ENCODE measurements at places on chromosomes 4 and X. TPM values are rescaled to one million over a fixed set of nuclear protein-coding genes. Genes with fewer than 3 reads are reported as not detected.

Gene TMSB15A
- total RNA-seq, result 84.1 TPM

Gene SLC26A1
- total RNA-seq, result not detected

Gene TCP11X2
- 0.32 TPM for total RNA-seq

Gene PHEX
- total RNA-seq, result 0.15 TPM

Gene CT45A1
- total RNA-seq, result not detected

Gene P2RY10
- not detected for total RNA-seq

DNA sequence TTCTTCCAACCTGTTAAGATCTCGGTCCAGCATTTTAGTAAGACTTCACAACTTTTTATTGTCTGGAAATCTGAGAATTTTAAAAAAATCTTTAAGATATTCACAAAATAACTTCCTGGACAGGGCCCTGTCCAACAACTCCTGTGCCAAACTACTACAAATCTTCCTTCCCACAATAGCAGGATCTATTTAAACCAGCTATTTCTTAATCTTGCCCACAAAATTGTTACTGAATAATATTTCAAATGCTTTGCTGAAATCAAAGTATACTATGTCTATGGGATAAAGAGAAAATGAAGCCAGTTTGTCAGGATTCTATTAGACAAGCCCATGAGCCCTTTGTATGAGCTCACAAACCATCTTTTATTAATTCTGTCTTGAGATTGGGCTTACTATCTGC is 104.1 kb upstream of the DDIT4L start:
- H3K27me3 ChIP-seq, result no peaks in the 10 kb centered on the region
- H3K4me1 ChIP-seq, result no peaks in the 10 kb centered on the region
- no peaks in the 10 kb centered on the region for H3K36me3 ChIP-seq
- H3K27ac ChIP-seq, result no peak overlapping the region

GRCh38 chr4:88822034-88822789 is 124.6 kb upstream of the NAP1L5 start:
- H3K4me1 ChIP-seq, result peaks cover 7% of the 10 kb centered on the region
- H3K36me3 ChIP-seq, result no peaks in the 10 kb centered on the region
- DNase-seq, result no peak
- H3K27ac ChIP-seq, result no peak overlapping the region
- H3K27me3 ChIP-seq, result no peaks in the 10 kb centered on the region

DNA sequence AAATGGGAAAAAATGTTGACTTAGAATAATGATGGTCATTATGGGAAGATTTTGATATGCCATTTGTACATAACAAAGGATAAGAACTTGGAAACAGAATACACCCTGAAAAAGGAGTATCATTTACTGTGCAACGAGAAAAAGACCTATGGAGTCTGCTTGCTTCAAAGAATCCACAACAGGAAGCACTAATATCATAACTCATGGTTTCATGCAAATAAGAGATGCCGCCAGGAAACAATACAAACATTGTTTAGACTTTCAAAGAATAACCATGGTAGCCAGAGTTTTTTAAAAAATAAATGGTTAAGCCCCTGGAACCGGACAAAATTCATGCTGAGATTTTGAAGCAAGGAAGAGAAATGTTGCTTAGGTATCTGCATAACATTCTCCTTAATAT is 139.9 kb upstream of the ETNPPL start:
- H3K27ac ChIP-seq, result no peak overlapping the region
- no peak overlapping the region for H3K4me3 ChIP-seq
- H3K36me3 ChIP-seq, result no peaks in the 10 kb centered on the region

GRCh38 chr4:154119317-154119716 is 330.4 kb upstream of the SFRP2 start:
- H3K4me1 ChIP-seq, result no peaks in the 10 kb centered on the region
- H3K4me3 ChIP-seq, result no peak overlapping the region
- no peaks in the 10 kb centered on the region for H3K27me3 ChIP-seq

DNA sequence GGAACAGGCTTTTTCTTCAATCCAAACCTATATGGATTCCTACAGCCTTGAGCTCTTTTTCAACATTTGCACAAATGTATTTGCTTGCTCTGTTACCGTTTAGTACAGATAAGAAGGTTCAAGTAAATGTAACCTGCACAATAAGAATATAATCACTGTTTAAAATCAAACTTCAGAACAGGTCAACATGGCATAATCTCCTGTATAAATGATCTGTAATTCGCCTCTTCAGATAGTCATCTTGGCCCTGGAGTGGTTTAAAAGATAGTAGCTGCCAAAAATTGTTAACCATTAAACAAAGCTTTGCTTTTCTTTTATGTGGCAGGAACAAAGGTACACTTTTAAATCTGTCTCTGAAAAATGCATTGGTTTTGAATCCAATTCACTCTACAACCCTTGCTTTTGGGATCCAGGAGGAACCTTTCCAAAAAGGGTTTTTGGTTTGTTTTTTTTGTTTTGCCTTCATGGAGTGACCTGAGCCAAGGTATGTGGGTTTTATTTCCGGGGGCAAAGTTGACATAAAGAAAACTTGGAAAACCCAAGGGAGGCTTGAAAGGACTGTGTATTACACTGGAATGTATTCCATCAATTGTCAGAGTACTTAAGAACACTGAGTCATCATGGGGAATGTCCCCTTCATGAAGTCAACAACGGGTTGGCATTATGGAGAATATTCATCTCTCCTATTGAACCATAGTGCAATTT is 210.4 kb upstream of the HCCS start:
- H3K4me3 ChIP-seq, result no peak overlapping the region
- H3K36me3 ChIP-seq, result no peaks in the 10 kb centered on the region
- no peak for DNase-seq
- H3K27me3 ChIP-seq, result no peaks in the 10 kb centered on the region

DNA sequence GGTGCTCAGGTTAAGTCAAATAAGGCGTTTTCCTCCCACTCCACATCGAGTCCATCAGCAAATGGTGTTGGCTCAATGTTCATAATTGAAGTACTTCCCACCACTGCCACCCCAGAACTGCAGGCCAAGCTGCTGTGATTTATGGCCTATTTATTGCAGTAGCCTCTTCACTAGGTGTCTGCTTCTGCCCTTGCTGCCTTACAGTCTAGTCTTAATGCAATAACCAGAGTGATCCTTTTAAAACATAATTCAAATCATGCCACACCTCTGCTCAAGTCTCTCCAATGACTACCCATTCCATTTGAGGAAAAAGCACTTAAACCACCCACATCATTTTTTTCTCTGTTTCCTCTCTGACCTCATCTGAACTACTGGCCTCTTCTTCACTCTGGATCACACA is 220.3 kb downstream of the KCNIP4 start:
- H3K4me3 ChIP-seq, result no peak overlapping the region
- DNase-seq, result no peak
- no peaks in the 10 kb centered on the region for H3K36me3 ChIP-seq
- no peaks in the 10 kb centered on the region for H3K4me1 ChIP-seq
- no peak overlapping the region for H3K27ac ChIP-seq
- no peaks in the 10 kb centered on the region for H3K27me3 ChIP-seq

DNA sequence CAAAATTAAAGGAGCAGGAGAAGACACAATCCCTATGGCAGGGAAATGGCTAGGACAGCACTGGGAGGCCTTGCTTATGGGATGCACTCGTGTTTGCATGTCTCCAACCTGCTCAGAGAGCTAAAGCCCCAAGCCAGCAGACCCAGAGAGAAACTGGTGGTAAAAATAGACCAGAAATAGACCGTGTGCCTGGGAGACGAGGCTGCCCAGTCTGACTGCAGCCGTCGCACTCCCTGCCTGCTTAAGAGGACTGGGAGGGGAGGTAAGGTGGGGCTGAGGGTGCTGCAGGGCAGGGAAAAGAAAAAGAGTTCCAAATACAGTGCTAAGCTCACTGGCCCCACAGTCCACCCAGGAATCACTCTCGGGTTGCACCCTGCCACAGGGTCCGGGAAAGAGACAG is 633.5 kb downstream of the BCOR start:
- H3K4me1 ChIP-seq, result no peaks in the 10 kb centered on the region
- DNase-seq, result no peak
- H3K36me3 ChIP-seq, result no peaks in the 10 kb centered on the region

GRCh38 chrX:151631822-151632221 is 63.4 kb upstream of the PRRG3 start:
- no peaks in the 10 kb centered on the region for H3K4me1 ChIP-seq
- no peak overlapping the region for H3K27ac ChIP-seq
- no peak overlapping the region for H3K4me3 ChIP-seq
- no peaks in the 10 kb centered on the region for H3K27me3 ChIP-seq
- no peak for DNase-seq

DNA sequence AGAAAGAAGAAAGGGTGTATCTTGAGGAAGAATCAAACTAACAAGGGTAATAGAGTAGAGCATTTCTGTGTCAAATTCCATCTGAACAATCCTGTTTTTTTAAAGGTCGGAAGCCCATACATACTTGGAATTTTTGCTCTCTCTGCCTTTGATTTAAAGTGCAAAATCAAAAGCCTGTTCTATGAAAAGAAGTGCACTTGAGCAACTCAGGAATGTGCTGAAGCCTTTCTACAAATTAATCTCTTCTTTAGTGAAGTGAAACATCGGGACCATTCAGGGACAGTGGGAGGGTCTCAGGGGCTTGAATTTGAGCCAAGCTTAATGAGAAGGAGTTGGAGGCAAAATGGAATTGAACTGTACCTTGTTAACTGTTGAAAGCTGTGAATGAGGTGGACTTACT is 1008.5 kb upstream of the LCORL start:
- H3K36me3 ChIP-seq, result no peaks in the 10 kb centered on the region
- no peaks in the 10 kb centered on the region for H3K4me1 ChIP-seq
- no peak overlapping the region for H3K27ac ChIP-seq
- H3K4me3 ChIP-seq, result no peak overlapping the region
- no peak for DNase-seq

DNA sequence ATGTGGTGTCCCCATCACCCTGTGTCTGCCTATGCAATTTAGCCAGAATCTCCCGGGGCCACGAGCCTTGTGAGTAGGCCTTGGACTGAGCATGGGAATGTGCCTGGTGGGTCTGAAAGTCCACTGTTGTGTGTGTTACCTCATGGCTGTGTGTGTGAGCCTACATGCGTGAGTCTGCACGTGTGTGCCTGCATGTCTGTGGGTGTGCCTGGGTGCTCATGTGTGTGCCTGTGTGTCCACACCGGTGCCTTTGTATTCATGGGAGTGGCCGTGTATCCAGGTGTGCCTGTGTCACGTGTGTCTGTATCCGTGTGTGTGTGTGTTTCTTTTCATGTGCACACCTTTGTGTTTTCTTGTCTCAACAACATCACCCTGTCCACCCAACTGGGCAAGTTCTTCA is 14.2 kb downstream of the ATP5ME start:
- DNase-seq, result no peak
- H3K27me3 ChIP-seq, result no peaks in the 10 kb centered on the region
- no peaks in the 10 kb centered on the region for H3K36me3 ChIP-seq
- no peak overlapping the region for H3K27ac ChIP-seq
- no peak overlapping the region for H3K4me3 ChIP-seq
- no peaks in the 10 kb centered on the region for H3K4me1 ChIP-seq

- no peak for DNase-seq
- peaks cover 9% of the 10 kb centered on the region for H3K4me1 ChIP-seq
- H3K27ac ChIP-seq, result no peak overlapping the region
- no peaks in the 10 kb centered on the region for H3K27me3 ChIP-seq
These were observed 61.2 kb downstream of the TRMT44 start for GRCh38 chr4:8501781-8502180.

DNA sequence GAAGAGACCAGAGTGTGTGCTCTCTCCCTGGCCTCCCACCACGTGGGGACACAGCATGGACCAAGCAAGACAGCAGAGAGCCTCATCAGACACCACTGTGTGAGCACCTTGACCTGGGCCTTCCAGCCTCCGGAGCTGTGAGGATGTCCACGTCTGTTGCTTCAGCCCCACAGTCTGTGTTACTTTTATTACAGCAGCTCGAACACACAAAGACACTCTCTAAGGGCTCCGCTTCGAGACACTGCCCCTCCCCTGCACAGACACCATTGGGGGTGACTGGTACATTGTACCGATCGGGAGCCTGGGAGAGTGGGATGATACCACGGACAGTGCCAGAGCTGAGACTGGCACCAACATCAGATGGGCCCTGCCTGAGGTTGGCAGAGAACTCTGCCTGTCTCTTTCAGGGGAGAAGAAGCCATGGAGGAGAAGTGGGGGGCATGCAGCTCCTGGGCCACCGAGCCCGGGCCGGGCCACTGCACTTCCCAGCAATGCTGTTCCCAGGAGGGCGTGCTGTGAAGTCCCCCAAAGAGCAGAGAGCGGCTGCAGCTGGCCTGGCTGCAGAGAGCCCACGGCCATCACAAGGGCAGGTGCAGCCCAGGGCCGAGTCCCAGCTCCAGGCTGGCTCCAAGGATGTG is 48.1 kb upstream of the HMX1 start:
- H3K4me3 ChIP-seq, result no peak overlapping the region
- no peaks in the 10 kb centered on the region for H3K27me3 ChIP-seq
- H3K27ac ChIP-seq, result no peak overlapping the region
- H3K36me3 ChIP-seq, result no peaks in the 10 kb centered on the region

DNA sequence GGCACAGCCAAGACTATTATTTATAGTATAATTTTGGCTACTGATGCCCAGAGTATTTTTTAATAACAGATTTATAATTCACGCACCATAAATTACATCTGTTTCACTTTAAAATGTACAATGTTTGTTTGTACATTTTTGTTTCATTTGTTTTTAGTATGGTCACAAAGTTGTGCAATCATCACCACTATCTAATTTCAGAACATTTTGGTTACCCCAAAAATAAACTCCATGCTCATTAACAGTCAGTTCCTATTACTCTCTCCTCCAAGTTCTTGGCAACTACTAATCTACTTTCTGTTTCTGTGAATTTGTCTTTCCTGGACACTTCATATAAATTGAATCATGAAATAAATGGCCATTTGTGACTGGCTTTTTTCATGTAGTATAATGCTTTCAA is 176.7 kb downstream of the SH3BGRL start:
- H3K27me3 ChIP-seq, result no peaks in the 10 kb centered on the region
- H3K27ac ChIP-seq, result no peak overlapping the region
- H3K4me1 ChIP-seq, result no peaks in the 10 kb centered on the region
- DNase-seq, result no peak
- H3K4me3 ChIP-seq, result no peak overlapping the region

DNA sequence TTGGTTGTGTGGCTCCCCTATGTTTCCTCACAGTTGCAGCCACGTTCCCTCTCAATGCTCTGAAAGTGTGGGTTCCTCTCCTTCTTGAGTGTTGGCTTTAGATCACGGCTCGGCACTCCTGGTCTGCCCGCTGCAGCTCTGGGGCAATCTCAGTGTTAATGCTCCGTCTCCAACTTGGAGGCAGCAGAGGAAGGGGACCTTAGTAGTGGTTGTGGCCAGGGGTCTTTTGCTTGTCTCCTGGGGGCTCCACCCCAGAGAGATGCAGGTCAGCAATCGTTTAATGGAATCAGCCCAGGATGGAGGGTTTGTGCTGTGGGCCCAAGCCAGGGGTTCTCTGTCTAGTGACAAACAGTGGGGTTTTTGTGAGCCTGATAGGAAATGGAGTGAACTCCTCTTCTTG is 849.4 kb upstream of the DIAPH2 start:
- no peak overlapping the region for H3K4me3 ChIP-seq
- H3K4me1 ChIP-seq, result no peaks in the 10 kb centered on the region
- DNase-seq, result no peak

- H3K4me1 ChIP-seq, result peaks cover 11% of the 10 kb centered on the region
- H3K4me3 ChIP-seq, result no peak overlapping the region
- no peaks in the 10 kb centered on the region for H3K36me3 ChIP-seq
- H3K27ac ChIP-seq, result no peak overlapping the region
These were observed 3.1 kb downstream of the LEF1 start for GRCh38 chr4:108165586-108165985.

DNA sequence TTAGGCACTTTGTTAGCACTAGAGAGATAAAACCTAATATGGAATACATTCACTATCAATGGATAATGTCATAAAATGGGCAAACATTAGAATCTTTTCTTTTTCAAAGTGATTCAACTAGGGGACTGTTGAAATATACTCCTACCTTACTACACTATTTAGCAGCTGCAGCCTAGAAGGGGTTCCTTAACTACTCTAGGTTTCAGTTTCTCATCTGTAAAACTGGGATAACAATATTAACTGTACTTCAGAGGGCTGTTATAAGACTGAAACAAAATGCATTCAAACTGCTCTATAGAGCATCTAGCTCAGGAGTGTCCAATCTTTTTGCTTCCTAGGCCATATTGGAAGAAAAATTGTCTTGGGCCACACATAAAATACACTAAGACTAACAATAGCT is 147.4 kb downstream of the CDS1 start:
- H3K27ac ChIP-seq, result no peak overlapping the region
- no peaks in the 10 kb centered on the region for H3K27me3 ChIP-seq

Measured in H1 (cell line).